ENCODE measurements at places on chromosomes 2 and 18.

DNA sequence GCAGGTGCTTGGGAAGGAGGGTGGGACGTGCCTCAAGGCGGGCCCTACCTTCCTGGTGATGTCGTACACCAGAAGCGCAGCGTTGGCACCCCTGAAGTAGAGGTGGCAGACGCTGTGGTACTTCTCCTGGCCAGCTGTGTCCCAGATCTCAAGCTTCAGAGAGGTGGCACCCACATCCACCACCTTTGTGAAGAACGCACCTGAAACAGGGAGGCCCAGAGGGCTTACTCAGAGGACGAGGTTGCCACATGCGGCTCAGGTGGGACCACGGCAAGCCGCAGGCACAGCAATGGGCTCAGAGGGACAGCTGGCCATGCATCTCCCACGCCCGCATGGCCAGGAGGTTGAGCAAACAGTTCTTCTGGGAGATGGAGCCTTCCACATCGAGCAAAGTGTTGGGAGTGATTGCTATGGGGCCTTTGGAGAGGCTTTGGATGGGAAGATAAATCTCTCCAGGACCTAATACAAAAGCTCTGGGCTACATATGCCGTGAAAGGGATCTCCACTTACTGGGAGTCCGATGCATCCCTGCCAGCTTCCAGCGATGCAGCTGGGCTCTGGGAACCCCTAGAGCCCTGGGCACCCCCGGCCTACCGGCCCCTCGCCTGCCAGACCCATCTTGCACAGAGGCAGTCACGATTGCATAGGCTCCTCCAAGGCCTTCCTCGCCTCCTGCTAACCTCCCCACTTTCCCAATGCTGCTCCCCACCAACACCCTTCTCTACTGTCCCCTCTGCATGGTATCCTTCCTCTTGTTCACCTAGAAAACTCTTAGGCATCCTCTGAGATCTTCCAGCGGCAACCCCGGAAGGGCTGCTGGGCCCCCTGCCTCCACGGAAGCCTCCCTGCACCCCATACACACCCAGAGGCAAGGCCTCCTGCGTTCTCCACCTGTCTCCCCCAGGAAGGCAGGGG lies 11.8 kb downstream of the PRLH start:
- DNase-seq = no peak

DNA sequence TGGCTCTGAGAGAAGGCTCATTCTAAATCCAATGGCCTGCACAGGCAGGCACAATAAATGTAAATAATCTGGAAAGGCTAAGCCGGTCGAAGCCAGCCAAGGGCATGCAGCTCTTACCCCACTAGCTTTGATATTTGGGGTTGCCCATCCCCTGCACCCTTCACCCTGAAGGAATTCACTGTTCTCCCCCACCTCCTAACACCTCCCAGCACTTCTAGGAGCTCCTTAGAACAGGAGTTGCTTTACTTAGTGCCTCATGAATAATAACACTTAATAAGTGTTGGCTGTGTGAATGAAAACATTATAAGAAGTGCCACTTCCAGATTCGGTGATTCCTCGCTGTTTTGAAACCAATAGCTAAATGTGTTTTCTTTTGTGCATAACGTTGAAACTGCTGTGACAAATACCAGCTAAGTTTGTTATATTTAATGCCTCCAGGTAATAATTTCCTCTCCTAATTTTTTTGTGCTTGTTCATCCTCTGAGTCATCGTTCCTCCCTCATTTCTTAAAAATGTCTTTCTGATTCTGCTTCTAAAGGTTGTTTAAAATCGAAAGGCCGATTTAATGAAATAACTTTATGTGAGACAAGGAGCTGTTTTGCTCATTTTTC lies 458.8 kb downstream of the METTL4 start:
- no peak for DNase-seq

- peak; percentile 17 for DNase-seq
These were observed 22.2 kb upstream of the TTC39C start for GRCh38 chr18:23992089-23992940.

DNA sequence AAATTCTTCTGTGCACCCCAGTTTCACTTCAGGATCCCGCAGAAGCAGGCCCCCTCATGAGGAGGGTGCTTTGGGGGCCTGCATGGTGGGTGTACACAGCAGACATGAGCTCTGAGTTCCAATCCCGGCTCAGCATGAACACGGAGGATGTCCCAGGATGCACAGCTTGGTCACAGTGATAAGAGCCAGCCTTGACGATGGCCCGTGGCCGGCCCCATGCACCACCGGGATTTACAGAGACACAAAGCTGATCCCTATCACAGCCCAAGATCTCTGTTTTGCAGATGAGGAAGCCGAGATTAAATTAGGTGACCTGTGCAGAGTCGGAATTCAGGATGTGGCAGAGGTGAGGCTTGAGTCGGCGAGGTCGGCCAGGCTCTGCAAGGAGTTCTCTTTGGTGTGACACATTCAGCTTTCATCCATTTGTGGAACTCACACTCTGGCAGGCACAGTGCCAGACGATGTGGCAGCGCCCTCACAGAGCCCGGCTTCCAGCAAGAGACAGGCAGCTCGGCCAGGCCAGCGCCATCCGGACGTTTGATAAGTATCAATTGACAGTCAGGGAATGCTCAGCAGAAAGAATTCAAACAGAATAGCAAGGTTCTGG lies 456.3 kb upstream of the MYT1L start:
- no peak for DNase-seq

DNA sequence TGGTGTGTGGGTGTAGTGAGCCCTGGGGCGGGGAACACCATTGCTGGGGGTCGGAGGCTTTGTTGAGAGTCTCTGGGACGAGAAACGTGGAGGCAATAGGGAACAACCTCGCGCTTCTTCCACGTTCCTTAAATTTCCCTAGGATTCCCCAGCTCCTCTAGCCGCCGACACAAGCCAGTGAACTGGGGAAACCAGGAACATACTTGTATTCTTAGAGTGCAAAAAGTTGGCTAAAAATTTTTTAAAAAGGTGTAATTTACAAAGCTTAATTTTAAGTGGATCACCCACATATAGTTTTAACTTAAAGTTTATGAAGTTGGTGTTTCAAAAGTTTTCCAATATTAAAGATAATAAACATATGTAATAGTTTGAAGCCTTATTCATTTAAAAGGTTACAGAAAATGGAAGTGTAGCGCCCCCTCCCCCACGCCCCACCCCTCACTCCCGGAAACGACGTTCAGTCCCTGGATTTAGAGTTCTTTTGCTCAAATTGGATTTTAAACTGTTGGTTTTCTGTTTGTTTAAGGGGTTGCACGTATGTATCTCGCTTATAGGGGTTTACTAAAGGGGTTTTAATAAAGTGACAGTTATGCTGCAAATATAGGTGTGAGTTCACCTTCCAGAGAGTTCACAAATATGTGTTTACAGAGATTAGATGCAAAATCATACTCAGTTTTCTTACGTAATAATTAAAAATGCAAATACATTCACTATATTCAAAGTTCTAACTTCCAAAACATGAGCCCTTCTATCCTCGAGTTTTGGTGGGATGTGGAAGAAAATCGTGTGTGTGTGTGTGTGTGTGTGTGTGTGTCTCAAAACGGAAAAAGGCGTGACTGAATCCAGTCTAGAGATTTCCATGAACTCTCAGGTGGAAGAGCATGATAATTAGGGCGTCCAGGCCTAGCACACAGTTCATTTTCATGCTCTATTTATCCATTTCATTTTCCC lies 872 bp downstream of the DSG2 start:
- no peak for DNase-seq

- DNase-seq = no peak
These were observed 138.0 kb downstream of the ZFP36L2 start for GRCh38 chr2:43088143-43089073.

- DNase-seq = no peak
These were observed 81.6 kb downstream of the DDX1 start for GRCh38 chr2:15672961-15673918.

DNA sequence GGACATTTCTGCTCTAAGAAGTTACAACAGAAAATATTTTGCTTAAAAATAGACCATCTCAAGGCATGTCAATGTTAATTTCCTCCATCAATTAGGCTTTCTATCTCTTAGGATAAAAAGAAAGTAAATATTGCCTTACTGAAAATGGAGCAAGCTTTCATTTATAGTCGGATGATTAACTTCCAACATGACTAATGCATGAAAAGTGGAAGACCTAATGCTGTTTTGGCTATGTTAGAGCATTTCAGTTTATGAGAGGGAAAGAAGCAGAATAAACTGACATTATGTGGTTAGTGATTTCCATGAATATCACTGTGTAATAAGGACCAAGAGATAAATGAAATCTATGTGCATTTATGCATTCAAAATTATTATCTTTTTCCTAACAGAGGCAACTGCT lies 475.2 kb upstream of the UBE2E3 start:
- DNase-seq = no peak

- no peak for DNase-seq
These were observed 867.4 kb downstream of the DSC3 start for GRCh38 chr18:30175061-30175574.

GRCh38 chr2:29209551-29209950 lies 94.3 kb downstream of the CLIP4 start:
- no peak for DNase-seq

DNA sequence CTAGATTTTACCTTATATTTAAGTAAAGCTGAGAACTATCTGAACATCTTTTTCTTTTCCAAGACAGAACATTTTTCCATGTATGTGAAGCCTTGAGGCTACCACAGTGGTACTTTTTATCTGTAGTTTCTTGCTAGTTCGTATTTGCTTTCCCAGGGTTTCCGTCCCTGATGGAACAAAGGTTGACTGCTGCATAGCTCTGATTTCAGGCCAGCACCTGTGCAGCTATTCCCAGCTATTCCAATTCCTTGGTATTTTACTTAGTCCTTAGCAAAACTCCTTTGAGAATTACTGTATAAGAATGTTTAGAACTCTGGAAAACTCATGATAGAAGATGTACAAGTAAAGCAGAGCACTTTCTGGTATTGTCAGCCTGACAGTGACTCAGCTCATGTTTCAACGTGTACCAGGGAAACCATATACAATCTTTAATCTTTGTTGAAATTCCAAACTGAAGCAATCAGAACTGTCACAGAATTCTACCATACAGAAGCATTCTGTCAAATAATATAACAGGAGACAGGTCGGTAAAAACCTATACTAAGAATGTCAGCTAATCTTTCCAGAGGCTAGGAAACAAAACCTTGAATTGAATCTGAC lies 162.2 kb downstream of the PKP4 start:
- no peak for DNase-seq

- DNase-seq = no peak
These were observed 26.2 kb downstream of the CYP27C1 start for GRCh38 chr2:127193967-127194280.

DNA sequence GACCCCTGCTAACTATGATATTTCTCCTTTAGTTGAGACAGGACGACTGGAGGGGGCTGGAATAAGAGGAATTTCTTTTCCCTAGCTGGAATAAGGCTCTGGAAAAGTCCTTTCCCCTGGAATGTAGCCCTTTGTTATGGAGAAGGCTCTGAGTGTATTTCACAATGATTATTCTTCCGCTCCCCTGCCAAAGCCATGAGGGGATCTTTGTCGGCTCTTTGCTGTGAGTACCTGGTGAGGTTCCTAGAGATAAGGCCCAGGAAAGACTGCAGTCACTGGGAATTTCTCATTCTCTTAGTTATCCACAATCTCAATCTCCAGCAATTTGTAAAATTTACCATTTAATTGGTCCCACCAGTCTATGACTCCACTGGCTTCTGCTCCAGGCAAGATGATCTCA lies 340.2 kb upstream of the HNRNPA3 start:
- no peak for DNase-seq

GRCh38 chr2:1546023-1546591 lies 132.8 kb downstream of the TPO start:
- peak; percentile 25 for DNase-seq

GRCh38 chr18:77668219-77668618 lies 418.6 kb downstream of the GALR1 start:
- DNase-seq = no peak

- no peak for DNase-seq
These were observed 6.9 kb upstream of the KYNU start for GRCh38 chr2:142870526-142870925.

GRCh38 chr18:50560681-50561629 lies 1.1 kb downstream of the MAPK4 start:
- no peak for DNase-seq

DNA sequence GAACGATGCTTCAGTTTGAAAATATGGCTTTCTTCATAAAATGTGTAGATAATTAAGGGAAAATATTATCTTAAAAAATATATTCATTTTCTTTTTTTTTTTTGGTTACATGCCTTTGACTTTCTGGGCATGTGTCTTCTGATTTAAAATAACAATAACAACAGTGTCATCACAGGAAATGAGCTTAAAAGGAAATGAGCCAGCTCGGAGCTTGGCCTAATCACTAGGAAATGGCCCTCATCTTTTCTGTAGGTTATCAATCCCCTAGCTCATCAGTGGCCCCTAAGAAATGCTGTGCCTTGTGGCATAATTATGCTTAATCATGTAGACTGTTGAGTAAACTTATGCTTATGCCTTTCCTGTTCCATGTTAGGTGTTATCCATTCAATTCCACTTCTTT lies 141.8 kb upstream of the FHL2 start:
- DNase-seq = no peak

- DNase-seq = no peak
These were observed 53.0 kb upstream of the TANK start for GRCh38 chr2:161107265-161107664.

DNA sequence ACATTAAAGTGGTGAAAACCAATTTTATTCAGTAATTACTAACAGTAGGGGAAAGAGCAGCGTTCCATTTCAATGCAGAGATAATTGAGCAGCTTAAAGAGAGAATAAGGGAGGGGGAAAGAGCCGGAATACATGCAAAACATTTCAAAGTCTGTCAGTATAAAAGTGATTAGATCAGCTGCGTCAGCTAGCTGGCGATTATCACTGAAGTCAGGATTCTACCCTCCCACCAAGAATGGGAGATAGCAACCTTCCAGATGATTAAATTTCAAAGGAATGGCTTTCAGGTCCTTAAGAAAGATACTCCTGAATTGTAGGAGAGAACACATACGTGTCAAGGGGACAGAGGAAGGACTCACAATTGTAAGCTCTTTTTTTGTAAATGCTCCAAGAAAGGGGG lies 2.7 kb upstream of the ZC3H6 start:
- DNase-seq = no peak

GRCh38 chr2:240363746-240364581 lies 71.5 kb upstream of the GPC1 start:
- no peak for DNase-seq

GRCh38 chr18:79523206-79523735 lies 127.5 kb downstream of the NFATC1 start:
- DNase-seq = no peak

- DNase-seq = no peak
These were observed 178.6 kb upstream of the SALL3 start for GRCh38 chr18:78801011-78801410.

DNA sequence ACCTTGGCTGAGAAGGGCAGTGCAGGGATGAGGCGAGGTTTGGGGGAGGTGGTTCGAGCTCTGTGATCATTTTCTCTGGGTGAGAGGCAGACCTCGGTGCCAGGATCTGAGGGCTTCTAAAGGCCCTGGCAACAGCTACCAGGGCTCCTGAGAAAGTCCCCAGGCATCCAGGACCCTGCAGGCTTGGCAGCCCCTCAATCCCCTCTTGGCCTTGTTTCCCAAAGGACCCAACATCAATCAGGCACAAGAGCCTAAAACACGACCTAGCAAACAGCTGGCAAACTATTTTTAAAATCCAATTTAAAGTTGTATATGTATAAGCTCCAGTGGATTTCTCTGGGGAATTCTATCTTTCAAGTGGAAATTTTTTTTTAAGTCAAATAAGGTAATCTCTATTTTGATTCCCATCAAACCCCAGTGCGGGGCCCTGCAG lies 15.0 kb upstream of the MAT2A start:
- no peak for DNase-seq
